ENCODE measurements at places on chromosomes 7 and 10. TPM values are rescaled to one million over a fixed set of nuclear protein-coding genes. Genes with fewer than 3 reads are reported as not detected.

ZNF277 gene
- total RNA-seq, result 13.9 TPM

OR13A1 gene
- not detected for total RNA-seq

SNX10 gene
- 4.3 TPM for total RNA-seq

TEX47 gene
- total RNA-seq, result not detected

TYW1 gene
- total RNA-seq, result 17.5 TPM

KCNMA1 gene
- 75.8 TPM for total RNA-seq

HMX2 gene
- total RNA-seq, result 0.15 TPM

FEZF1 gene
- total RNA-seq, result not detected

HOXA3 gene
- 7.6 TPM for total RNA-seq

CAMK2B gene
- 0.20 TPM for total RNA-seq

LRGUK gene
- total RNA-seq, result 0.44 TPM

TAF5 gene
- total RNA-seq, result 4.5 TPM

CLIP2 gene
- total RNA-seq, result 15.4 TPM

ARHGAP12 gene
- 23.5 TPM for total RNA-seq

DTX2 gene
- 40.7 TPM for total RNA-seq

MYL10 gene
- total RNA-seq, result not detected

PROSER2 gene
- total RNA-seq, result 34.3 TPM

ANXA7 gene
- 114 TPM for total RNA-seq

MEIG1 gene
- not detected for total RNA-seq

UCMA gene
- total RNA-seq, result not detected

CDHR1 gene
- total RNA-seq, result 0.13 TPM

TAS2R4 gene
- 0.33 TPM for total RNA-seq

SFMBT2 gene
- total RNA-seq, result 14.9 TPM

LAMTOR4 gene
- 169 TPM for total RNA-seq

ARMC10 gene
- 43.1 TPM for total RNA-seq

ZNF33B gene
- 6.0 TPM for total RNA-seq

MRLN gene
- total RNA-seq, result not detected

SPDYE11 gene
- total RNA-seq, result not detected

SORCS1 gene
- not detected for total RNA-seq

OR2A25 gene
- not detected for total RNA-seq

PLXDC2 gene
- 0.06 TPM for total RNA-seq

MMD2 gene
- total RNA-seq, result not detected

SLC29A3 gene
- total RNA-seq, result 15.7 TPM

VAX1 gene
- 1.3 TPM for total RNA-seq

BTBD16 gene
- 0.44 TPM for total RNA-seq

ADAM8 gene
- 3.0 TPM for total RNA-seq

PLXNA4 gene
- 1.5 TPM for total RNA-seq

KIF11 gene
- total RNA-seq, result 44.0 TPM

CNTNAP2 gene
- 0.06 TPM for total RNA-seq
